ENCODE measurements at places on chromosomes 5 and 9. TPM values are rescaled to one million over a fixed set of nuclear protein-coding genes. Genes with fewer than 3 reads are reported as not detected.

- no peak for DNase-seq
Observed at GRCh38 chr9:133004091-133004998, 25.9 kb downstream of the GFI1B start.

DNA sequence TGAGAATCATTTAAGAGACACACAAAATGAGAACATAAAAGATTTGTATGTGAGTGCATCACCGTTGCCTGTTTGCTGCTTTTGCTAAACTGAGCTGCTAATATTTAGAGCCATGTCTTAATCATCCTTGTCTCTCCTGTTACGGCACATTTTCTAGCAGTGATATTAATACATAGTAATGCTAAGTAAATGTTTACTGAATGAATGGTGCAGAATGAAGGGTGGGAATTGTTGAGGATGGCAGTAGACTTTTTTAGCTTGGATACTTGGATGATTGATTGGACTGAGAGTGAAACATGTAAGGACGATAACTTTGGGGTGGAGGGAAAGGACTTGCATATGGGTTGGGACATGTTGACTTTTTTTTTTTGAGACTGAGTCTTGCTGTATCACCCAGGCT lies 102.3 kb upstream of the ABCA1 start:
- no peak for DNase-seq

DNA sequence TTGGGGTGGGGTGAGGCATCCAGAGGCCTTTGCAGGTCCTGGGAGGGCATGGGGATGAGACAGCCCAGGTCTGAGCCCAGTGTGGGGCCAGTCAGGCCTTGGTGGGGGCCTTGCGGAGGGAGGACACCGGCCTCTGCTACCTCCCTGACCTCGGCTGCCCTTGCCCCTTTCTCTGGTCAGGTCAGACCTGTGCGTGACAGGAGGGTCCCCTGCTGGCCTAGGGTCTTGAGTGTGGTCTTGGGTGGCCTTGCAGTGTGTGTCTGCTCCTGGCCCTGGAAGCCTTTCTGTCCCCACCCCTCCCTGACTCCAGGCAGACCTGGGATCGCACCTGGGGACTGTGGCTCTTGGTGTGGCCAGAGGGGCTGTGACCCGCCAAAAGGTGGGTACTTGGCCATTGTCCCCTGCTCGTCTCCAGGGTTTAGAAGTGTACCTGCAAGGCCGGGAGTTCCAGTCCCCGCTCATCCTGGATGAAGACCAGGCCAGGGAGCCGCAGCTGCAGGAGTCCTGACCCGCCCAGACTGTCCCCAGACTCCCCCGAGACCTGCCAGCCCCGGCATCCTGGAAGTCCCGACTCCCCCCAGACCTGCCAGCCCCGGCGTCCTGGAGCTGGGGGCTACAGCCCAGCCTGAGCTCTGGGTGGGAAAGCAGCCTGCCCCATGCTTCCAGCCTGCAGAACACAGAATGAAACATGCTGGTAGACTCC lies 4.4 kb upstream of the MAN1B1 start:
- no peak for DNase-seq

The SLC34A1 gene
- polyA plus RNA-seq, result 0.11 TPM

- no peak for DNase-seq
Observed at GRCh38 chr9:105710638-105711037, 16.3 kb downstream of the TMEM38B start.

DNA sequence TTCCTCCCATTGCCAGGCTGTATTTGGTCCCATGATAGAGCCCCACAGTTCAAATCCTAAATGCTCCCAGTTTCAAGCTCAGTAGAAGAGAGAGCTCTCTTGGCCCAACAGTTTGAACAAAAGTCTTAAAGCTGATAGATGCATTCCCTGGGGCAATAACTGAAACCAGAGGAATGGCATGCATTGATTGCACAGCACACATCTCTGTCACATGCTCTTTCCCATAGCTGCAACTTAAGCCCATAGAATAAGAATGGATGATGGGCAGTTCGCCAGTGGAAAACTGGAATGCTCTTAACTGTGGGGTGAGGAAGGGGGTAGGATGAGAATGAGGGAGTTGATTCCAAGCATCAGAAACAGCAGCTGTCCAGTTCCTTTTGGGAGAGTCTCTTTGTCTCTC lies 1942.4 kb upstream of the WWC1 start:
- DNase-seq, result peak; percentile 74

The PCDHAC2 gene
- 2.1 TPM for polyA plus RNA-seq

GRCh38 chr9:118473521-118473920 lies 769.3 kb downstream of the TLR4 start:
- DNase-seq, result no peak

DNA sequence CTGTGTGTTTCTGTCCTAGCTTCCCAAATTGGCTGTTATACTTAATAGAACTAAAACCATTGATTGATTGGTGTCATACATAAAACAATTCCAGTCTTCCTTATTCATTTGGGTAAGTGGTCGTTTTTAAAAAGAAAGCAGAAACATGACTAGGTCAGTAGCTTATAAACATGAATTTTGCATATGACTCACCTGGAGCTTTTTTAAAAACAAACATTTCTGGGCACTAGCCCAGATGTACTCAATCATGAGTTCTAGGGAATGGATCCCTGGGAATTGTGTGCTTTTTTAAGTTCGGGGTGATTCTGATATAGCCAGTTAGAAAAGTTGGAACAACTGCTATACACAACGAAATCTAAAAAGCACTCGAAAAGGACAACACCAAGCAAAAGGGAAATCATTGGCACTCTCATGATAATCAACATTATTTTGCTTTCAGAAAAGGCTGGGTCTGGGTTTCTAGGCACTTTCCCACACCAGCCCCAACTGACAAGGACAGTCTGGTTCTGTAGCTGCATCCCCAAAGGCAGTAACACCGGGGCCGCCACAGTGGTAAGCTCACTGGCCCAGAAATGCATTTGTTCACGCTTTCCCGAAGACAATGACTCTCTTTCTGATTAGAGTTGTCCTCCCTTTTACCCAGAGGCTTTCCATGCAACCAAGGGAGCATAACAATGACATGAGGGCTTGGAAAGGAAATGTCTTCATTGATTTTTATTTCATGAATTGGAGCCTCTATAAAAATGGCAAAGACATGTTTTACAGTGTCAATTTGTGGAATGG lies 664.9 kb upstream of the WWC1 start:
- DNase-seq, result no peak

DNA sequence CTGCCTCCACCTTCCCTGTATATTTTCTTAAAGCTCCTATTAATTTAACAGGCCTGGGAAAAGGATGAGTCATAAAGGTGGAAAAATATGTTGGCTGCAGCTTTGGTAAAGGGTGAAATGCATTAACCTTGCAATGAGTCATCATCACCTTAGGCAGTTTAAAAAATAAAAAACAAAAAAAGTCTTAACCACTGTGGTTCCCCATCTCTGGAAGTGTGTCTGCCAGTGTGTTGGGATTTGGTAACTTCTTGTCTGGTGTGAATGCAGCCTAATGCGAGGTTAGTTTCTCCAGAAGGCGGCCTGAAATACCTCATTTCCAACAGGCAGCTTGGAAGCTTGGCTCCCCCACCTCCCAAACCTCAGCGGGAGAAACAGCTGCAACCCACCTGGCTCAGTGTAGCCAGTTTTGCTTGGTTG lies 265.3 kb upstream of the GAS1 start:
- no peak for DNase-seq

DNA sequence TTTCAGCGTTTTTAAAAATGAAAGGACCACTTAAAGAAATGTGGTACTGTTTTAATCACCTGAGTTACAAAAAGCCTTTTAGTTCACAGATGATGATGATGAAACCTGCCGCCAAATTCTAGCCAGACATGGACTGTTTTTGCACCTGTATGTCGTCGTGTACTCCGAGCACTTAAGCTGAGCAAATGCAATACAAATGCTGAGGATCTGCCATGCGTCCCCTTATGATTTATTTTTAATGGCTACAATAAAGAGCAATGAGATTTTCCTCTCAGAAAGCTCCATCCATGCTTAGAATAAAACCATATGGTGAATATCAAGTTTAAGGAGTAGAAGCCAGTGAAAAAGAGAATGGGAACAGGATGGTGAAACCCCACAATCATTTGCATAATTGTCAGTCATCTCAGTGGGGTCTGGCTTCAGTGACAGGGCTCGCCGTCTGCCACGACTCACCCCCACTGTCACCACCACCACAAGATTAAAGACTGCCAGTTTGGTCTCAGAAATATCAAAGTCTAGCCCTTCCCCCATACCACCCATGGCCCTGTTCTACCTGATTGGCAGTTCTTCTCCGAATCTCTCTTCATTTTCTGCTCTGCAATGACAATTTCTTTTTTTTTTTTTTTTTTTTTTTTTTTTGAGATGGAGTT lies 159.9 kb downstream of the GOLPH3 start:
- no peak for DNase-seq

DNA sequence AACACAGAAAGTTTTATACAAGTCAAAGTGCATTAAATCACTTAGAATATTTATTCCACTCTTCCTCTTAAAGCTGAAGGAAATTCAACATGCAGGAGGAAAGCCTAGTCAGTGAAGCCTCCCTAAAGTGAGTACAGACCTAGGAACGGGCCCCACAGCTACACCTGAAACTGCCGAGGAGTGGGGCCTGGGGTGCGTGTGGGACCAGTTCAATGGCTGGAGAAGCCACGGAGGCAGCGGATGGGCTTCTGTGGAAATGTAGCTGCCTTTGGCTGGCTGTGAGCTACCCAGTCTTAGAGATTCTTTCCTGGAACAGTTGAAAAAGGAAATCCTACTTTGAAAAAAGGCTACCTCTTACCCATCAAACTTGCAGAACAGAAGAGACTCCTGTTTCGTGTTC lies 16.6 kb downstream of the ARPC5L start:
- no peak for DNase-seq

DNA sequence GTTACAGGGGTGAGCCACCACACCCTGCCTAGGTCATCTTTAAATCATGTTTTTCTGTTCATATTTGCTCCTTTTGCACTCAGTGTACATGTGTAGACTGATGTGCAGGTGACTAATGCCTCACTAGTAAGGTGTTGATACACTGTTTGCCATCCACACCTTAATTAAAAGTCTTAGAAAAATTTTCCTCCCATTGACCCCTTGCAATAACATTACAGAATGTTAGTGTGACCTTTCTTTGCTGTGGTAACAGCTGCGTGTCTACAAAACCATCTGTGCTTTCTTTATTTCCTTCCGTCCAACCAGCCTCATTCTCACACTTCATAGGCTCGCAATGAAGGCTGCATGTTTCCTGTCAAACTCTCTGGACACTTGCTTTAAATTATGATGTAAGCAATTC lies 6.6 kb upstream of the CEMIP2 start:
- DNase-seq, result no peak

- DNase-seq, result no peak
Observed at GRCh38 chr5:17241635-17242034, 24.2 kb downstream of the BASP1 start.

GRCh38 chr5:72237415-72237814 lies 82.6 kb downstream of the MRPS27 start:
- no peak for DNase-seq

GRCh38 chr9:133155156-133155555 lies 8.6 kb downstream of the GBGT1 start:
- no peak for DNase-seq

The MSX2 gene
- 1.2 TPM for polyA plus RNA-seq

DNA sequence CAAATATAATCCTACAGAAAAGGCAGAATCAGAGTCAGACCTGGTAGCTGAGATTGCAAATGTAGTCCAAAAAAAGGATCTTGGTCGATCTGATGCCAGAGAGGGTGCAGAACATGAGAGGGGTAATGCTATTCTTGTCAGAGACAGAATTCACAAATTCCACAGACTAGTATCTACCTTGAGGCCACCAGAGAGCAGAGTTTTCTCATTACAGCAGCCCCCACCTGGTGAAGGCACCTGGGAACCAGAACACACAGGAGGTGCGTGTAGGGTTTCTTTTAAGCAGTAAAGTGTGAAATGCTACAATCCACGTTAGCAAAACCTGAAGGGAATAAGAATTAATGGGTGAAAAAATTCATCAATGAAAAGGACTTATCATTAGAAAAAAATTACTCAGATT lies 145.8 kb downstream of the GIN1 start:
- DNase-seq, result no peak

DNA sequence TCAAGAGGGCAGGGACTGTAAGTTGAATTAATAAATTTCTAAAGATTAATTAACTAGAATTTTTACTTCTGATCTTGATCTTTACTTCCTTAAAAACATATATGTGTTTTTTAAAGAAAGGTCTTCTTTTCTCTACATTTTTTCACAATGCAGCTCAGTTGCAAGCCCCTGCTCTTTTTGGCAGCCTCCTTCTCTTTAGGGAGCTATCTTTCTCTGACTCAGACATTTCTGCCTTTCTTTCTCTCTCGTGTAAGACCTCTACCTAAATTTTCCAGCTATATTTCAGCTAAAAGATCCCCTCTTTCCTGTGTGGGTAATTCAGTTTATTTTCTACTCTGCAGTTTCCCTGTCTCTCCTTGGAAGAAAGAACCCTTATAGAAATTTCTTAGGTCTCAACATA lies 38.3 kb upstream of the SNCAIP start:
- peak; percentile 14 for DNase-seq

The FRMPD1 gene
- polyA plus RNA-seq, result 13.0 TPM

- no peak for DNase-seq
Observed at GRCh38 chr5:60223342-60223741, 329.8 kb upstream of the PDE4D start.

GRCh38 chr5:20088361-20088760 lies 100.4 kb upstream of the CDH18 start:
- DNase-seq, result peak; percentile 30

DNA sequence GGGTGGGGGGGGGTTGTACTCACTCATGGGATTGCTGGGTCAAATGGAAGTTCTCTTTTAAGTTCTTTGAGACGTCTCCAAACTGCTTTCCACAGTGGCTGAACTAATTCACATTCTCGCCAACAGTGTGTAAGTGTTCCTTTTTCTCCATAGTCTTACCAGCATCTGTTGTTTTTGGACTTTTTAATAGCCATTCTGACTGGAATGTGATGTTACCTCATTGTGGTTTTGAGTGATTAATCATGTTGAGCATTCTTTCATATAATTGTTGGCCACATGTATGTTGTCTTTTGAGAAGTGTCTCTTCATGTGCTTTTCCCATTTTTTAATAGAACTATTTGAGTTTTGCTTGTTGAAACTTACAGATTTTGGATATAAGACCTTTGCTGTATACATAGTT lies 94.9 kb upstream of the PLPPR1 start:
- DNase-seq, result no peak

The F2RL1 gene
- 11.4 TPM for polyA plus RNA-seq

DNA sequence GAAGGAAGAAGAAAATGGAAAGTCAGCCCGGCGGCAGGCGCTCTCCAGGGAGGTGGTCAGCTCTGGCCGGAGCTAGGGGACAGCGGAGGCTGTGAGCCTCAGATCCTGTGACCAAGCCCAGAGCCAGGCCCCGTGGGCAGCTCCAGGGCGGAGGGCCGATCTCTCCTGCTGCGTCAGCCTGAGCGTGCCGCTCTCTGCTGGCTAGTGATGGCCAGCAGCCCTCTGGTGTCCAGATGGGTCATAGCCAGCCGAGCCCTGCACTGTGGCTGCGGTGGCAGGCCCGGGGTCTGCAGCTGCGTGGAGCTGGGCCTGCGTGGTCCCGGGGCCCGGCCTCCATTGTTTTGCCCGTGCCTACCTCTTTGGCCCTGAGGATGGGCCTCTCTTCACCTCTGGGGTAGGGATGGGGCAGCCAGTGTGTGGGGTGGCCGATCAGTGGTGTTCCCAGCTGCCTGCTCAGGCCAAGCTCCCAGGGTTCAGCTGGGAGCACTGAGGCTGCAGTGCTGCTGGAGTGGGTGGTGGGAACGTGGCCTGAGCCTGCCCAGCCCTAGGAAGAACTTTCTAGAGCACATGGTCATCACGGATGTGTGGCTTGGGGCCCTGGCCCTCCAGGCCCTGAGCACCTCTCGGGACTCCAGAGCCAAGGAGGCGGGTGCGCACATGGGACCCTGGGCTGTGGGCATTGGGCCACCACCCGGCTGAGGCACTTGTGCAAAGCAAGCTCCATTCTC lies 17.1 kb upstream of the NRARP start:
- no peak for DNase-seq

The IFNA2 gene
- not detected for polyA plus RNA-seq

The ECSCR gene
- polyA plus RNA-seq, result 39.1 TPM

All from muscle of arm (tissue), 14 donors.